ENCODE measurements at places on chromosomes 3 and 15.

- no peak for DNase-seq
These were observed 101.6 kb upstream of the PRR20G start for GRCh38 chr3:127389420-127389819.

- DNase-seq = no peak
These were observed 589.7 kb upstream of the KCNMB2 start for GRCh38 chr3:177946497-177946896.

GRCh38 chr3:22994781-22995180 lies 208.3 kb upstream of the UBE2E2 start:
- DNase-seq = no peak

DNA sequence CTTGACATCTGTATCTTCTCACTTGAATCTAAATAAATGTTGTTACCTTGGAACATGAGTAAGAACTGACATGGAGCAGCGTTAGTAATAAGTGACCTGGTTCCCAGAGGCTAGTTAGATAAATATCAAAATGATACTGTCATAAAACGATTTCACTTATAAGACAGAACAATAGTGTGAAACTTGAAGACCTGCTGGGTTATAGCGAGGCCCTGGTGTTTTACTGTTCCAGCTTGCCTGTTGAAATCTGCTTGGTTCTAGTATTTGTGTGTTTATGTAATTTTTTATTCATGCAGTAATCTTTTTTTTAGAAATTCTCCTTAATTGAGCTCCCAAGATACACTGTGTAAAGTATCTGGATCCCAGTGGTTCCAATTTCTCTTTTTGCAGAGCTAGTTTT lies 129.4 kb downstream of the CACNA2D3 start:
- DNase-seq = no peak

- no peak for DNase-seq
These were observed 168.4 kb downstream of the WDR72 start for GRCh38 chr15:53591041-53591440.

DNA sequence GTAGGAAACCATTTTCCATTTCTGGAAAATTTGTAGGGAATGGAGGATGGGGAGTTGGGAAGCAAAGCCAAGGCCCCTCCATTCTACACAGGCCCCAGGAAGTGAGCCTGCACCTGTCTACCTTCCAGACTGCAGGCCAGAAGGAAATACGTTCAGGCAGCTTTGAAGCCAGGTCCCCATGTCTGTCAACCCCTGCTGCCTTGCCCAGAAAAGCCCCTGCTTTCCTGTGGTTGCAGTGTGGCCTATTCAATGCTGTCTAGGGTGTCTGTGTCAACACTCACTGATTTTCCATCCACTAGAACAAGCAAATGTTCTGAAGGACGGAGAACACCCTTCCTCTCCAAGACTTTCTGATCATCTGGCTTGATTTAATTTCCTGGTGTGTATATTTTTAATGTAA lies 281.9 kb downstream of the TLE3 start:
- no peak for DNase-seq

Data from astrocyte of the spinal cord (primary cell).